Mesenteric fat pad (tissue), 1 donor: ENCODE measurements at places on chromosomes 16 and 17. TPM values are rescaled to one million over a fixed set of nuclear protein-coding genes. Genes with fewer than 3 reads are reported as not detected.

Gene ABCA3
- total RNA-seq: 19.5 TPM

Gene NUDT7
- 13.4 TPM for total RNA-seq

Gene SLC52A1
- 0.22 TPM for total RNA-seq

Gene ZPBP2
- not detected for total RNA-seq

Gene GUCY2D
- total RNA-seq: not detected

Gene IL4R
- total RNA-seq: 85.8 TPM

GRCh38 chr17:36885153-36885735 is 52.0 kb upstream of the LHX1 start:
- no peak for DNase-seq

- peak; percentile 95 for DNase-seq
Observed at GRCh38 chr16:641326-642188, at the start of gene MCRIP2. Gene MCRIP2 (plus strand): TSS chr16:641828. CDS start chr16:641992, 164 bp downstream.

DNA sequence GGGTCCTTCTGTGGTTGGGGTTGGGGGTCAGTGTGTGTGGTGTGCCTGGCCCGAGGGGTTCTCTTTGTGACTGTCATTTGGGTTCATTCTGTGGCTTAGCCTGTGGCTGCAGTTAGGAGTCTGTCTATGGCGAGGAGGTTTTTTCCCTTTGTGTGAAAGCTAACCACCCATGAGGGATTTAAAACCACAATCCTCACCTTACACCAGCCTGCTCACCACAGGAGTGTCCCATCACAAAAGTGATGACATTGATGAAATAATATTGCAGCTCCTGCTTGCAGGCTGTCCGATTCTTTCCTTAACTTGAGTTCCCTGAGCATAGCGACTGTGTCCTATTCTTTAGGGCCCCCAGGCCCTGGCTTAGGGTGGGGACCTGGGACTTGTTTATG is 113.6 kb downstream of the RAP1GAP2 start:
- DNase-seq: no peak

- DNase-seq: no peak
Observed at GRCh38 chr17:4488989-4489595, 9.6 kb upstream of the SPNS2 start.

DNA sequence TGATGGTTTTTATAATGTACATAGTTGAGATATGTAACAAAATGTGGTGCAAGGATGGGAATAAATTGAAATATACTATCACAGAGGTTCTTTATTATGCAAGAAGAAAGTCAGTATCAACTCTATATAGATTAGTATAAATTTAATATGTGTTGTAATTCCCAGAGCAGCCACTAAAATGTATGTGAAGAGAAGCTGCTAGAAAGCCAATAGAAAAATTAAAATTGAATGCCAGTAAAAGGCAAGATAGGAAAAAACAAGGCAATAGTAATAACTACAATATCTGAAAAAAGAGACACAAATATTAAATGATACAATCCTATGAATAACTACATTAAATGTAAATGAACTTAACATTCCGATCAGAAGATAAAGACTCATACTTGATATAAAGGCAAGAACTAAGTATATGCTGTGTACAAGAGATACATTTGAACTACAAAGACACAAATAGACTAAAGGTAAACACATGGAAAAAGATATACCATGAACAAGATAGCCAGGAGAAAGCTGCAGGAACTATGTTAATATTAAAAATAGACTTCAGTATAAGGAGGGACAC is 92.0 kb downstream of the ABCA8 start:
- DNase-seq: no peak

GRCh38 chr17:57667461-57667923 is 77.6 kb downstream of the CCDC182 start:
- DNase-seq: peak; percentile 68

GRCh38 chr17:7351665-7352502 is at the start of gene KCTD11:
Gene KCTD11 (plus strand): TSS chr17:7352162.
- DNase-seq: peak; percentile 95

- no peak for DNase-seq
Observed at GRCh38 chr17:43974382-43975266, 20.9 kb upstream of the PYY start.
